ENCODE measurements at places on chromosomes 1 and 21.

- no peak for DNase-seq
These were observed 128.4 kb upstream of the MROH9 start for GRCh38 chr1:170806961-170807360.

- no peak for DNase-seq
These were observed 17.5 kb downstream of the MX1 start for GRCh38 chr21:41443562-41443961.

DNA sequence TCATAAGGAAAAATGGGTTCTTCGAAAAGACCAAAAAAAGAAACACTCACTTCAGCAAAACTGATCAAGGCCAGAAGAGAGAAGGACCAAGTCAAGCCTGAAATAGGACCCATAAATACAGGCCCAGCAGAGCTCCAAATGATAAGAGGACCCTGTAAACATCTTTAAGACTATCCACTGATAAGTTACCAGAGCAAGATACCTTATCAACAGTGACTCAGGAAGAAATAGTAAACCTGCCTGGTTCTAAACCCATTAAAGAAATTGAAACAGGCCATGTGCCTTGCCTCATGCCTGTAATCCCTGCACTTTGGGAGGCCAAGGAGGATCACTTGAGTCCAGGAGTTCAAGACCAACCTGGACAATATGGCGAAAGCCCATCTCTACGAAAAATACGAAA is 81.8 kb upstream of the ERRFI1 start:
- no peak for DNase-seq

DNA sequence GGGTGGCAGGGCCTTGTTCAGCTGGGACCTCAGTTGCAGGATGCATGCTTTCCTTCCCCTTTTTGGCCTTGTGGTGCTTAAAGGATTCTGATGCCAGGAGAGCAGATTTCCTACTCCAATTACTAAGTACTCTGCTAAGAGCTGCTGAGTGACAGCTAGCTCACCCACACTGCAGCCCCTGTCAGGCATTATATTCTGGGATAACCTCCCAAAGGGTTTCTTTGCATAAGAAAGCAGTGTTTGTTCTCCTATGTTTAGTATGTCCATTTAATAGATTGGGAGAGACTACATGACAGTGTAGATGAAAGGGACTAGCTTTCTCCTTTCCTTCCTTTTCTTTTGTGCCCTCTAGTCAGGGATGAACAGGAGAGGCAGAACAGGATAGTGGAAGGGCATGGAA is 100.7 kb downstream of the FAM78B start:
- no peak for DNase-seq

DNA sequence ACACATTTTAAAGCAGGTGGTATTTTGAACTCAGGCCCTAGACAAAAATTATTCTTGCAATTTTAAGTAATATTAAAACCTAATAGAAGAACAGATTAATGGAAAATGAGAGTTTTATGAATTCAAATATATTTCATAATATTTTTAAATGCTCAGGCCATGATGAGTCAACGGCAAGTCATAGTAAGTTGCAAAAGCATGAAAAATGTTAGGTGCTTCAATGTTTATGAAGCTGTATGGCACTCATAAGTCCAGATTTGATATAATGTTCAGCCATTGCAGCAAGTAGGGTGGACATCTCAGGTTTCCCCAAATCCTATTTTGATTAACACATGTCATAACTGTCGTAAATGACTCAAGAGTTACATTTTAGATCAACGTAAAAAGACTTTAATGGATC is 112.6 kb downstream of the GRIK1 start:
- DNase-seq = peak; percentile 61

DNA sequence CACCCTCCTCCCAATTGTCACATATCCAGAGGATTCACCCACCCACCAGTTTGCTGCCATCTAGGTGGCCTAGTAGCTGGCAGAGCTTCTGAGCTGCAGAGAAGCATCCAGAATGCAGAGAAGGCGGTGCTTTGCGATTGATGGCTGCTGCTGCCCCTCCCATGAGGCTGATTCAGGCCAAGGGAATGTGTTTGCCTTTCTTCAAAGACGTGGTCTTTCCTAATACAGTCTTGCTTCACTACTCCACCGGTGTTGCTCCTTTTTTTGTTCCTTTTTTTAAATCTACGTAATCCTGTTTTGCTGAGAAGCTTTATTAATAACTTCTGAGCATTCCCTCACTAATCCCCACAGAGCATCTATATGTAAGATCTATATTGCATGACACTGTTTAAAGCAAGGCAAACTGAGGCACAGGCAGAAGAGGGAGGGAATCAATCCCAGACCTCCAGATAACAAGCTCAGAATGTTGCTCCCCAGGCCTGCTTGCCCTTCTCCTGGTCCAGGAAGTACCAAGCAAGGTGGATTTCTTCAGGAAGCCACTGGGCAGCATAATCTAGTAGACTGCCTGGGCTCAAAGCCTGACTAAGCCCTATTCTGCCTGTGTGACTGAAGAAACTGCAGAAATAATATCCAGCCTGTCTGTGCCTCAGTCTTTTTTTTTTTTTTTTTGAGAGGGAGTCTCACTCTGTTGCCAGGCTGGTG is 275.5 kb upstream of the FMN2 start:
- peak; percentile 99 for DNase-seq

GRCh38 chr1:185896863-185897262 is 162.7 kb downstream of the HMCN1 start:
- DNase-seq = no peak

DNA sequence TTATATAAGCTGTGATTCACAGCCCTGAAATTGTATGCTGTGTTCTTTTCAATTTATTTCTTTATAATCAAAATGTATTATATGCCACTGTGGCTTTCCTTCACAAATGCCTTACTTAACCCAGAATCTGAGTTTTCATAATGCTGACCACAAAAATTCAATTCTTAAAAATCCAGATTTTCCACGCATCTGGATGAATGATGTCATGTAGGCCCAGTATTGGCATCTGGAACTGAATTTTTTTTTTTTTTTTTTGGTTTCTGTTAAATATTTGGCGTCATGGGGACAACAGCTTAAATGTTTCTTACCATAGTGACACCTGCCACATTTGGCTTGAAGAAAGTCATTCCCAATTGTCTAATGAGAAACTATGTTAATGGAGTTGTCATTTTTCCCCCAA is 296.8 kb downstream of the TM2D1 start:
- no peak for DNase-seq

- DNase-seq = no peak
These were observed 104.1 kb downstream of the DENND1B start for GRCh38 chr1:197671140-197671539.

DNA sequence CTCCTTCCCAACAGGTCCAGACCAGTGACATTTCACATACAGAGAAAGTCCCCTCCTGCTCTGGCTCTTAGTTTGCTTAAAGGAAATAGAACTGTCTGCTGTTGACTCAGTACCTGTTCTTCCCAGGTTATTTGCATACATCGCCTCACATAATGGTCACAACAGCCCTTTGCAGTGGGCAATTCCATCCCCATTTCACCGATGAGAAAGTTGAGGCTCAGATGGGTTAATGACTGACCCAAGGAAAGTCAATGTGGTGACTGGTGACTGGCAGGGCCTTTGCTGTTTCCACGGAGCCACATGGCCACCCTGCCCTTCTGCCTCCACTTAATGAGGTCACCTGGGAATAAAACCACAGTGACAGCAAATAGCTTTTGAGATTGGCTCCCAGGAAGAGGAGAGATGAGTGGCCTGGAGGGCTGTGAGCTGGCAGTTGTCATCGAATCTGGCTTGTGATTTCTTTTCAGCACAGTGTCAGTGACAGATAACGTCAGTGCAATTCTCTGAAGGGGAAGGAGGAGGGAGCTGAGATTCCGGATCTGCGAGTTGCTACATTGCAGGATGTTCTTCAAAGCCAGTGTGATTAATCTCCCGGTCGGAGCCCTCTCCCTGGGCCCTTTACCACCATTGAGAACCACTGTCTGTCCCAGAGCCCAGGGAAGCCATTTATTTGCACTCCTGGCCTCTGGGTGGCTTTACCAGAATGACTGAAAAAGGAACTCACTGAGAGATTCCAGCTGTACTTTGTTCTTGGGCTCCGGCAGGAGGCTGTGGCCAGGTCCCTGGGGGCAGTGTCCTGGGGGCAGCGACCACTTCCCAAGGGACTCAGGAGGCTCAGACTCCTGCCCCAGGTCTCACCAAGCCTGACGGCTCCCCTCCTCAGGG is 117.2 kb downstream of the CNIH3 start:
- DNase-seq = no peak

GRCh38 chr21:42337830-42338728 is 12.7 kb downstream of the TFF2 start:
- peak; percentile 48 for DNase-seq

GRCh38 chr21:18772404-18772803 is 368.8 kb upstream of the TMPRSS15 start:
- DNase-seq = no peak

DNA sequence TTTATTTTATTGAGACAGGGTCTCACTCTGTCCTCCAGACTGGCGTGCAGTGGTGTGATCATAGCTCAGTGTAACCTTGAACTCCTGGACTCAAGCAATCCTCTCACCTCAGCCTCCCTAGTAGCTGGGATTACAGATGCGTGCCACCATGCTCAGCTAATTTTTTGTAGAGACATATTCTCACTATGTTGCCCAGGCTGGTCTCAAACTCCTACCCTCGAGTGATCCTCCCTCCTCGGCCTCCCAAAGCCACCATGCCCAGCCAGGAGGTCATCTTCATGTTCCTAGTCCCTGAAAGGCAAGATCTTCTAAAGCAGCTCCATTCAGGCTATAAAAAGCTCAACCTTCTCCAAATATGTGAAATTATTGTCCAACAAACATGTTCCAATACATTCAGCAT is 53.9 kb downstream of the TOR1AIP2 start:
- DNase-seq = no peak

- no peak for DNase-seq
These were observed 30.4 kb upstream of the ARHGEF16 start for GRCh38 chr1:3423896-3424611.

DNA sequence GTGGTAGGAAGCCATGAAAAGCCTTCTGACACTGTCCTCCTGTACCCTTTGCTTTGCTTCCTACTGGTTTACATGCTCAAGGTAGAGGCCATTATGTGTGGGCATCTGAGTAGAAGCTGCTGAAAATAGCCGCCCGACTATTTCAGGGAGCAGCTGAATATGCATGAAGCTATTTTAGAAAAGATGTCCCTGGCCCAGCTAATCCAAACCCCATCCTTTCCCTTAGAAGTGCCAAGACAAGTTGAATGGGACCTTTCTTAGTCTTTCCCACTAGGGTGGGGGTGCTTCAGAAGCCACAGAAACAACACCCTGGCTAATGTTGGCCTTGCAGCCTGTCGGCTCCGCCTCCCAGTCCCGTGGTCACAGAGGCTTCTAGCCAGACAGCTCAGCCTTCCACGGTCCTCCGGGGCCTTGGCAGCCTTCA is 205.1 kb upstream of the EDN2 start:
- DNase-seq = no peak

- peak; percentile 41 for DNase-seq
These were observed 31.7 kb downstream of the PRMT2 start for GRCh38 chr21:46666941-46667740.

DNA sequence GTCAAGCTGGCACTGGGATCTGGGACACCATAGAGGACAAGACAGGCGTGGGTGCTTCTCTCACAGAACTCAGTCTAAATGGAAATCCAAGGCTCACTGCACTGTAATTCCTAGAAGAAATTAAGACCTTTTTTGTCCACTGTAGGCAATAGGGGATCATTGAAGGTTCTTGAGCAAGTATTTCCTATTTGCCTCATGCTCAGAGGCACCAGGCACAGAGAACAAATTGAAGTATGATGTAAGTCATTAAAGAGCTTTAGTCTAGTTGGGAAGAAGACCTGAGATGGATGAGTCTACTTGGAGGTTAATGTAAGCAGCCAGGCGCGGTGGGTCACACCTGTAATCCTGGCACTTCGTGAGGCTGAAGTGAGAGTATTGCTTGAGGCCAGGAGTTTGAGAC is 34.6 kb downstream of the EIF2D start:
- DNase-seq = no peak

- no peak for DNase-seq
These were observed 305.6 kb downstream of the PAPPA2 start for GRCh38 chr1:176768532-176768931.

DNA sequence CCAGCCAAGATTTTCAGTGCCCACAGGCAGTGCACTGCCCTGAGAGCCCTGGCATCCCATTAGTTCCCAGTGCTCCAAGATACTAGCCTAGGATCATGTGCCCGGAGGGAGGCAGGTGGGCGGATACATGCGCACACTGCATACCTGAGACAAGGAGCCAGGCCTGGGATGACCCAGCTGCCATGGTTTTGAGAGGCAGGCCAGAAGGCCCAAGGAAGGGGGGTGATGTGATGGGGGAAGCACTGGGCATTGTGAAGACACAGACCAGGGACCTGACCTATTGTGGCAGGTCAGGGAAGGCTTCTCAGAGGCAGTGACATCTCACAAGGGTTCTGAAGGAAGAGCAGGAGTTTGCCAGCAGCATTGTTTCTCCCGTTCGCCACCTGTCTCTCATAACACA is 3.6 kb downstream of the ZC3H12A start:
- DNase-seq = peak; percentile 60

- DNase-seq = no peak
These were observed 46.3 kb upstream of the NTPCR start for GRCh38 chr1:232904131-232904530.

Measured in MCF 10A (cell line).